ENCODE measurements at places on chromosomes 7 and 10.

DNA sequence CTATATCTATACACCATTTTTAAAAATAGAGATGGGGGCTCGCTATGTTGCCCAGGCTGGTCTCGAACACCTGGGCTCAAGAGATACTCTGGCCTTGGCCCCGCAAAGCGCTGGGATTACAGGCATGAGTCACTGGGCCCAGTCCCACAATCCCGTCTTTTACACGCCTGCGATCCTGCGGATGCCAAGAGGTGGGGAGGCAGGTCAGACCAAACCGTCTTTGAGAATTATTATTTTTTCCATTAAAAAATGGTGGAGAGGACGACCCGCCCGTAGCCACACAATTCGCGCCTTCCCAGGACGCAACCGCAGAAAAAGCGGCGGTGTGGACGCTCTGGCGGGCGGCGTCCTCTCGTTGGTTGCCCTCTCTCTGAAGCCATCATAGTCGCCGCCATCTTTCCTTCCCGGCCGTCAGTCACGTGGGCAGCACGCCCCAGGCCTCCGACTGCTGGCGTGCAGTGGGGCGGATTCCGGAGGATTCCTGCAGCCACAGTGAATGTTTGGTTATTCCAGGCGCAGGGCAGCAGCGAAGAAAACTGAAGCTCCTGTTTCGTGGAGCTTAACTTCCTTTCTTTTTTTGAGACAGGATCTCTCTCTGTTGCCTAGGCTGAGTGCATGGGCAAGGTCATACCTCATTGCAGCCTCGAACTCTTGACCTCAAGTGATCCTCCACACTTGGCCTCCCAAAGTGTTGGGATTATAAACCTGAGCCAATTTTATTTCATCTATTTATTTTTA is 9.9 kb upstream of the EPHB4 start:
- peak; percentile 85 for DNase-seq

GRCh38 chr10:34658934-34659333 is 156.2 kb downstream of the PARD3 start:
- DNase-seq: no peak

GRCh38 chr10:3636356-3637181 is 148.4 kb downstream of the KLF6 start:
- no peak for DNase-seq

DNA sequence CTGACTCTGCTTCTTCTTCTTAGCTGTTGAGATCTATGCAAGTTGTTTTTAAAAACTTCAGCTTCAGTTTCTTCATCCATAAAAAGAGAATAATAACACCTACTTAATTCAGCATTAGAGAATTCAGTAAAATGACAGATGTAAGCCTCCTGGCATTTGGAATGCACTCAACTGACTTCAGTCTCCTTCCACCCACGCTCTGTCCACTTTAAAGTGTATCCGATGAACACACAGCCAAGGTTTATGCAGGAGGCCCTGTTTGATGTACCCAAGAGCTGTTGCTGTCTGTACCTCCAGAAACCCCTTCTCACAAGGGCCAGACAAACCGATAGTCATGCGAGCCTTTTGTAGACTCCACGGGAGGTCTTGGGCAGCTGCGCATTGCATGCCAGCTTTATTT is 27.1 kb upstream of the SLC35B4 start:
- DNase-seq: no peak

GRCh38 chr10:14244147-14244546 is 86.6 kb downstream of the FRMD4A start:
- no peak for DNase-seq

DNA sequence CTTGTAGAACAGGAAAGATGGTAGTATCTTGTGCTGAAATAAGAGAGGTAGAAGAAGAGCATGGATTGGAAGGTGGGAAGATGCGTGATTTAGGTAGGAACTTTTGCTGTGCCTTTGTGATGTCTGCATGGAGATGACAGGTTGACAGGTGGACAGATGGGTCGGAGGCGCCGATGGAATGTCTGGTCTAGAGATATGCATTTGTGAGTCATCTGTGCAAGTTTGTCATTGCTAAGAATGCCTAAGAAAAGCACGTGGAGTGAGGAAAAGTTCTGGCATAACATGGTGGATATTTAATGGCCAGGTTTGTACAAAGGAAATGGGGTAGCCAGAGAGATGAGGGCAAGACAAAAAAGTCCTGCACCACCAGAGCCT is 76.0 kb upstream of the ARMC3 start:
- DNase-seq: no peak

- DNase-seq: no peak
Observed at GRCh38 chr7:32155712-32156111, 85.5 kb upstream of the PDE1C start.
